Pulmonary artery endothelial cell (primary cell): ENCODE measurements at places on chromosomes 4 and X. TPM values are rescaled to one million over a fixed set of nuclear protein-coding genes. Genes with fewer than 3 reads are reported as not detected.

Gene CNGA2
- not detected in 2 replicates for total RNA-seq

Gene FRMD7
- total RNA-seq = not detected in 2 replicates

Gene PPP1R2C
- total RNA-seq = not detected in 2 replicates

Gene VEGFC
- 18.9 and 19.1 TPM in 2 replicates for total RNA-seq

Gene KLHL4
- total RNA-seq = 33.9 and 34.6 TPM in 2 replicates

Gene RPS6KA3
- 90.6 and 111 TPM in 2 replicates for total RNA-seq

Gene ATP8A1
- total RNA-seq = 6.5 and 7.1 TPM in 2 replicates

Gene PRDM5
- 6.1 and 7.0 TPM in 2 replicates for total RNA-seq

Gene SAP30
- total RNA-seq = 19.3 and 35.9 TPM in 2 replicates

Gene GUCY1B1
- total RNA-seq = 0.20 TPM in 1 of 2 replicates, not detected in the other

Gene RNF113A
- total RNA-seq = 15.8 and 16.6 TPM in 2 replicates

Gene FOXP3
- not detected in 2 replicates for total RNA-seq

Gene PGAM4
- 0.14 TPM in 1 of 2 replicates, not detected in the other for total RNA-seq

Gene CT83
- not detected in 2 replicates for total RNA-seq

Gene PABPC1L2B
- not detected in 2 replicates for total RNA-seq

Gene ACOX3
- 26.3 and 29.9 TPM in 2 replicates for total RNA-seq

Gene SLC7A11
- 91.2 and 113 TPM in 2 replicates for total RNA-seq

Gene XPNPEP2
- not detected in 2 replicates for total RNA-seq

Gene KLHL15
- total RNA-seq = 4.4 and 6.5 TPM in 2 replicates

Gene SSX1
- not detected in 2 replicates for total RNA-seq

Gene PNCK
- not detected in 2 replicates for total RNA-seq

Gene CCDC149
- 6.8 and 11.1 TPM in 2 replicates for total RNA-seq

Gene XAGE1A
- not detected in 2 replicates for total RNA-seq

Gene RASSF6
- not detected in 2 replicates for total RNA-seq

Gene ERVMER34-1
- under 0.01 TPM in 1 of 2 replicates, not detected in the other for total RNA-seq

Gene NXF2
- not detected in 2 replicates for total RNA-seq

Gene POF1B
- total RNA-seq = 0.40 and 0.92 TPM in 2 replicates

Gene MAMLD1
- total RNA-seq = 0.67 and 0.79 TPM in 2 replicates

Gene CT45A10
- not detected in 2 replicates for total RNA-seq

Gene FHIP1A
- total RNA-seq = 0.42 and 0.59 TPM in 2 replicates

Gene F8A1
- 2.0 and 2.8 TPM in 2 replicates for total RNA-seq

Gene ABLIM2
- 1.1 and 3.5 TPM in 2 replicates for total RNA-seq

Gene UCHL1
- 252 and 407 TPM in 2 replicates for total RNA-seq

Gene NSG1
- total RNA-seq = 13.7 and 33.4 TPM in 2 replicates

Gene NLGN3
- total RNA-seq = 0.04 and 0.13 TPM in 2 replicates

Gene AFAP1
- 55.4 and 84.8 TPM in 2 replicates for total RNA-seq

Gene IL13RA2
- total RNA-seq = 0.26 and 0.32 TPM in 2 replicates

Gene PPP1R3F
- 1.5 and 3.1 TPM in 2 replicates for total RNA-seq

Gene AFP
- total RNA-seq = not detected in 2 replicates
